ENCODE measurements at places on chromosomes 3 and 15.

DNA sequence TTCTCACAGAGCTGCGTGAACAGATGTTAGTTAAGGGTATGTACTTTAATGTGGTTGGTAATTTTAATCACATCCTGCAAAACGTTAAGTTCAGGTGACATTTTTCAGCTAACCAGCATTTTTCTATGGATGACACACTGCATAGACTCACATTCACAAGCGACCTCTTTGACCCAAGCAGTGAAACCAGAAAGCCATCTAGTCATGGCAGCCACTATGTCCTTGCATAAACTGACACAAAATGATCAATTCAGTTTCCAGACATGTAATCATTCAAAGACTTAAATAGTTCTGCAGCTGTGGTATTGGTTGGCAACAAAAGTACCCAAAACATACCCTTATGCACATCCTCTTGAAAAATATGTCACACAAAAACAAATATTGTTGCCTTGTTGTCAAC, 7.4 kb upstream of the CAPN7 start:
- DNase-seq, result no peak

DNA sequence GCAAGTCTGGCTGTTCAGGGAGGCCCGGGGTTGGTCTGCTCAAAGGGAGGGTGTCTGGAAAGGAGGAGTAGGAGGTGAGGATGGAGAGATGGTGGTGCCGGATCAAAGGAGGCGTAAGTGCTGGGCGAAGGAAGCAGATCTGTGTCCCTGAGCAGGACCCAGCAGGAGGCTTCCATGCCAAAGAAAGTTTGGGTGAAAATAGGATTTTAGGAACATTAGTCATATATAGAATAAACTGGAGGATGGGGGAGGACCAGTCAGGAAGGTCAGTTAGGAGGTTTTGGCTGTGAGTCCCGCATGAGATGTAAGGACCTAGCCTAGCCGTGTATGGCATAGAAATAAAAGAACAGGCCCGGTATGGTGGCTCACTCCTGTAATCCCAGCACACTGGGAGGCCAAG, 28.6 kb upstream of the VPS8 start:
- DNase-seq, result no peak

- no peak for DNase-seq
Measured at GRCh38 chr3:69927571-69927970, 72.0 kb upstream of the SAMMSON start.

DNA sequence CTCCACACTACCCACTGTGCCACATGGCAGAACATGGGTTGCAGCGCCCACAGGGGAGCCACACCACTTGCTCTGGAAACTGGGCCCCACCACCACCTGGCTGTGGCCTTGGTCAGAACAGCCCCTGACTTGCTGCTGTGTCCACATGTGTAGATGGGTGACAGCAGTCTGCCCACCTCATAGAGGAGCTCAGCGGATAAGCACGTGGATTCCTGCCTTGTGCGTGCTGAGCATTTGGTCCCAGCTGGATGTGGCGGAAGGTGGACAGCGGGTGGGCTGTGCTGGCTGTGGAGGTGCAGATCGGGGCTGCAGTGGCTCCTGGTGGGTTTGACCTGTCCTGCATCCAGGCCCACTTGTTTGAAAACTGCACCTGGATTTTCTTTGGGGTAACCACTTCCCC, 6.0 kb upstream of the PLXNA1 start:
- DNase-seq, result no peak

DNA sequence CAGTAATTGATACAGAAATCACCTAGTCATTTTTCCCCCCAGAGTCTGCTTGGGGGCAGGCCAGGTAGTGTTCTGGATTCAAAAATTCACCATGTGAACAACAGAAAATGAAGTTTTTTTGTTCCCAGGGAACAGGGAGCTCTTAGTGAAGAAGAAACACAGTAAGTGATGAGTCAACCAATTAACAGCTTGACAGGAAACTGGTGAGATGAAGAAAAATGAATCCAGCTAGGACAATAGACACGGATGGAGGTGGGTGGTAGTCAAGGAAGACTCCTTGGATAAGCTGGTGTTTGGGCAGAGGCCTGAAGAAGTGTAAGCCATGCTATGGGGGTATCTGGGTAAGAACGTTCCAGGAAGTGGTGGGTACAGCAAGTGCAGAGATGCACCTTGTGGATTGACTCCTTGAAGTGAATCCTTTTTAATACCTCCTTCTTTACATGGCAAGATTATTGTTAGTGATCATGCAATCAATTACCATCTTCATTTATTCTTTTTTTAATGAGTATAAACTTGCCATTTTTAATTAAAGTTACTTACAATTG, 339.9 kb upstream of the RGMA start:
- DNase-seq, result no peak

- peak; percentile 87 for DNase-seq
Measured at GRCh38 chr3:58388550-58389091, 45.0 kb downstream of the PDHB start.

GRCh38 chr3:158210067-158210466, 100.2 kb downstream of the RSRC1 start:
- DNase-seq, result no peak

- no peak for DNase-seq
Measured at GRCh38 chr3:139016430-139017048, 4.2 kb downstream of the PRR23B start.

- DNase-seq, result no peak
Measured at GRCh38 chr15:68515371-68516095, 63.3 kb upstream of the CORO2B start.

Measured in AG08395 (cell line).